ENCODE measurements at places on chromosomes 2 and 18. TPM values are rescaled to one million over a fixed set of nuclear protein-coding genes. Genes with fewer than 3 reads are reported as not detected.

DNA sequence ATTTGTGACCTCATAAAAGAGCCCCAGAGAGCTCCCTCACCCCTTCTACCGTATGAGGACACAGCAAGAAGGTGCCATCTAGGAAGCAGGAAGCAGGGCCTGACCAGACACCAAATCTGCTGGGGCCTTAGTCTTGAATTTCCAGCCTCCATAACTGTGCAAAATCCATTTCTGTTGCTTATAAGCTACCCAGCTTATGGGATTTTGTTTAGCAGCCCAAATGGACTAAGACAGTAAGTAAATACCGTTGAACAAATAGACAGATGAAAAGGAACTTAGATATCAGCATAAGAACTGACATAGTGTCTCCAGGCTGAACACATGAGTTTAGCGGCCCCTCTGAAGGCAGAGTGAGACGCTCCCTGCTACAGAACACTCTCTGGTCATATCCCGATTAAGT is 130.9 kb downstream of the UXS1 start:
- DNase-seq: no peak

- DNase-seq: no peak
Observed at GRCh38 chr2:54271189-54271588, 15.2 kb upstream of the TSPYL6 start.

DNA sequence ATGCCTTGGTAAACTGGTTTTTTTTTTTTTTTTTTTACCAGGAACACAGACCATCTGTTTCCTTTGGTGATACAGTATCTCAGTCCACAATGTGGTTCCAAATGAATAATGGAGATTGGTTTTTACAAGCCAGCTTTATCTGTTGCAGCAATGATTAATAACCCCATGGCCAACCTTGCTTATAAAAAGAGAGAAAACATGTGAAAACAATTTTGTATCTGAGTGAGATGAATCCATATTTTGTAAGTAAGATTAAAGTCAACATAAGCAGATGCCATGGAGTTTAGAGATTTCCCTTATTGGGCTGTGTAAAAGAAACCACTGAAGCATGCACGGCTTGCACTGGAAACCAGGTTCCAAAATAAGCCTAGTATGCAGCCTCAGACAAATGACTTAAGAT is 108.6 kb upstream of the CNTNAP5 start:
- no peak for DNase-seq

GRCh38 chr2:199933466-199933865 is 21.8 kb downstream of the TYW5 start:
- DNase-seq: no peak

- DNase-seq: no peak
Observed at GRCh38 chr2:120883607-120884440, 148.2 kb downstream of the GLI2 start.

GRCh38 chr2:8086357-8086756 is 595.5 kb upstream of the ID2 start:
- DNase-seq: peak; percentile 18

- DNase-seq: no peak
Observed at GRCh38 chr2:71833855-71834560, 313.7 kb downstream of the CYP26B1 start.

DNA sequence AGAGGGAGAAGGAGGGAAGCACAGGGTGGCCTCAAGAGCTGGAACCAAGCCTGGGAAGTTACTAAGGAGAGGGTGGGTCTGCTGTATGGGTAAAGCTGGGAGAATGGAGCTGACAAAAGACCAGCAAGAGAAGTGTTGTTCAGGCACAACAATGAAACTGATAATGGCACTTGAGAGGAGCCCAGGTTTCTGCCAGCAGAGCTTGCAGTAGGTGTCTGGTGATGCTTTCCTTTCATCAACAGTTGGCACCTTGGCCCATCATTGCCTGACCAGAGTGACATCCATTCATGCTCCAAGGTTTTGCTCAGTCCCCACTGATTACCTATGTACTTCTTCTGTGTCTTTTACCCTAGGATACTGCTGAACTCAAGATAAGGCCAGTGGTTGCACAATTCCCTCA is 92.9 kb upstream of the CXCR4 start:
- no peak for DNase-seq

DNA sequence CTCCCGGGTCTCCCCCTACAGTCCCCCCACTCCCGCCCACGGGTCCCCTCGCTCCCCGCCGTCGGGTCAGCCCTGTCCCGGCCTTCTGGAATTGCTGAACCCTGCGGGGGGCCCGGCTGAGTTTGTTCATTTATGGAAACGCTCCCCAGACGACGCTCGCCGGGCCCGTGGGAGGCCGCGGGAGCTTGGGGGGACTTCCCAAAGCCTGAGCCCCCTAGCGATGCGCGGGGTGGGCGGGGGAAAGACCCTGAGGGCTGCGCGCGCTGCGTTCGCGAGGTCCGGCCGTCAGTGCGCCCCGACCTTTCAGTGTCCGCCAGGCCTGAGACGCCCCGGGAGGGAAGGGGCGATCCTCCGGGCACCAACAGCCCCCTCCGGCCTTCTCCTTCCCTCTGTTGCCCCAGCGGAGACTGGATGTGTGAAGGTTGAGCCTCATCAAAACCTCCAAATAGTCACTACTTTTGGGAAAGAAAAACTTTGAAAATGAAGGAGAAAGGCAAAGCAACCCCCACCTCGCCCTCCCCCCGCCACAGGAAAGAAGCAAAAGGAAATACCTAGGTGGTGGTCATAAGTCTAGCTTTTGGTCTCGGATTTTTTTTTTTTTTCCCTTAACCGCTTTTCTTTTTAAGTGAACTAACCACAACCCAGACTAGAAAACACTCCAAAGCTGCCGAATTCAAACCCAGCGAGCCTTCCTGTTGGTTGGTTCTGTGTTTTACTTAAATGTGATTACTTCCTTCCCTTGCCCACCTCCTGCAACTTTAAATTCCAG is 509 bp upstream of the CYS1 start:
- DNase-seq: no peak

- DNase-seq: peak; percentile 36
Observed at GRCh38 chr2:208142240-208142924, 3.6 kb downstream of the CRYGB start.

SULT6B1 gene
- not detected for total RNA-seq

FTCDNL1 gene
- total RNA-seq: 1.4 TPM

IL36RN gene
- 0.88 TPM for total RNA-seq

REG3G gene
- not detected for total RNA-seq

TFPI gene
- total RNA-seq: 0.42 TPM

NT5DC4 gene
- 0.07 TPM for total RNA-seq

RAX gene
- total RNA-seq: not detected

Data from foreskin keratinocyte (primary cell).